ENCODE measurements at places on chromosomes 6 and 20. TPM values are rescaled to one million over a fixed set of nuclear protein-coding genes. Genes with fewer than 3 reads are reported as not detected.

DNA sequence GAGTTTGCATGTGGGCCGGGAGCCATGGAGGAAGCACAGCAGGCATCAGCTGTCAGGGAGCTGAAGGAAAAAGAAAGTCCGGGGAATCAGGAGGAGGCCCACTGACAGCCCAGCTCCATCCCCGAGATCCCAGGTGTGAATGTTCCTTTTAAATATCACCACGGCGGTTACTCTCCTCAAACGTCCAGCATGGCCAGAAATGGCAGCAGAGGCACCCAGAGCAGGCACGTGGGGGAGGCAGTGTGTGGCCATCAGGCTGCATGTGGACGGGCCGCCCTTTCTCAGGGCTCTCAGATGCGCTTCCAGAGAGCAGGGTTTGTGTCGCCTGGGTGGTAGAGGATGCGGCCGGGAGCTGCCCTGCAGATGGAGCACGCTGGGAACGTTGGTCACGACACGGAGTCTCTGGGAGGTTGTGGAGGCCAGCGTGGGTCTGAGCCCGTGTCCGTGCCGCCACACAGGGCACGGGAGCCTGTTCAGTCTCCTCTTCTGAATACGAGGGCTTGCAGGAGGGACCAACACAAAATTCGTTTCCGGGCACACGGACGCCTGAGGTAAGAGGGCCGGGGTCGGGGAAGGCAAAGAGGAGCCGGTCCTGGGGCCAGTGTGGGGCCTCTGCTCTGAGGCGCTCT, 45.3 kb upstream of the DACT2 start:
- no peak for DNase-seq

Gene MOG
- not detected for total RNA-seq

GRCh38 chr6:68777956-68778355, 142.9 kb downstream of the ADGRB3 start:
- no peak for DNase-seq

GRCh38 chr6:109282756-109283155, 99.5 kb downstream of the CD164 start:
- DNase-seq, result no peak

DNA sequence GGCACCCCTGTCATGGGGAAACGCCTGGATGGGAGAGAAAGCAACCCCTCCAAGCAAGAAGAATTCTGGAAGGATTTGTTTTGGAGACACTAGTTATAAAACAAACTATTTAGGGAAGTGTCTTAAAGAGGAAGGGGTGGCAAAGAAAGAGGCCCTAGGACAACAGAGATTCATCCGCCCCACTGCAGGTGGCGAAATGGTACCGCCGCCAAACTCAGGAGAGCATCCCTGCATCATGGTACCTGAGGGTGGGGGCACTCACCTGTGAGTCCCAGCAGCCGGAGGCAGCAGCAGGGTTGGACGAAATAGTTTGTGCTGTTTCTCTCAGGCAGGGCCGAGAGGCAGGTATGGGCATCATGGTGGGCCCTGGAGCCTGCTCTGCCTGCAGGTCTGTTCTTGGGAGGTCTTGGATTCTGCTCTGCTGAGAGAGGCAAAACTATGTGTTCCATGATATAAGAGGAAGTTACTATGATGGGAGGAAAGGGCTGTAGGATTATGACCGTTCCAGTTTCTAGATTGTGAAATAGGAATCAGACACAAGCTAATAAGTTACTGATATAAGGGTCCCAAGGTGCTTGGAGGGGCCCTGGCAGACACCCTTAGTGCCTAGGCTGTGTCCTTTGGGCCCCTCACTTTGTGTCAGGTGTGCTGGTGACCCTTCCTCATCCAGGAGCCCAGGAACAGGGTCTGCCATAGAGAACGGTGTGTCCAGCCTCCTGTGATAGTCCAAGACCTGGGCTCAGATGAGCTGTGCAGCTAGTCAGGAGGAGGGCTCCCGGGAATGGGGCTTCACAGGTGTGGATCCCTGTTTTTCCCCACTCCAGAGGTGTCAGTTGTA, 20.4 kb downstream of the SIRPD start:
- no peak for DNase-seq

Gene EYA2
- 0.22 TPM for total RNA-seq

- no peak for DNase-seq
Observed at GRCh38 chr6:123338394-123338793, 298.4 kb downstream of the TRDN start.

Gene CYP39A1
- total RNA-seq, result not detected

Gene OLIG3
- 0.12 TPM for total RNA-seq

DNA sequence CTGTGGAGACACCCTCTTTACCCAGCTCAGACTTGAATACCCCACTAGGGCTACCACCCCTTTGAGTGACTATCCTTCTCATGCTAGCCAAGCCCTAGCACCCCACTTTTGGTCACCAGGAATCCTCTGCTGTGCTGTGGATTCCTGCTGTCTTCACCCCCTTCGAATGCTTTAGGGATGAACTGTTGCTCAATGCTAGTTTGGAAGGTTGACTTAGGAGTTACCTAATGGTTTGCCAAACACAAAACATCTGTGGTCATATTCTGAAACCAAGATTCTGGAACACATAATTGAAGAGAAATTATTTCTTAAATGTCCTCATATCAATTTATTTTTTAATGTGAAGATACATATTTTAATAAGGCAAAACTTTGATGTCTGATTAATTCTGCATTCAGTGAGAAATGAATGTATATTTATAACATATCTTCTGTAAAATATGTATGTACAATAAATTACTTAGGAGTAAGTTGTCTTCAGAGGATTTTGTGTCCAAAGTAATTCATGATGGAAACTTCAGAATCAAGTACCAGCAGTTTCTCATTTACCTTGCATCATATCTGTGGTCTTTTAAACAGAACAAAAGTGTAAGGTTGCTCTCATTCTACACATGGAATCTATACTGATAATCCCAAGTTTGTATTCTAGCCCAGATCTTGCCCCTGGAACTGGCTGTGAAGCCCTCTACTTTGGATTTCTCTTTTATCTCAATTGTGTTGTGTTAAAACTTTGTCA, 46.9 kb downstream of the TMEM200A start:
- DNase-seq, result no peak

- DNase-seq, result no peak
Observed at GRCh38 chr6:150200428-150201100, 57.7 kb downstream of the PPP1R14C start.

GRCh38 chr6:159506048-159506447, 187.0 kb downstream of the SOD2 start:
- DNase-seq, result no peak
